ENCODE measurements at places on chromosomes 7 and 10.

DNA sequence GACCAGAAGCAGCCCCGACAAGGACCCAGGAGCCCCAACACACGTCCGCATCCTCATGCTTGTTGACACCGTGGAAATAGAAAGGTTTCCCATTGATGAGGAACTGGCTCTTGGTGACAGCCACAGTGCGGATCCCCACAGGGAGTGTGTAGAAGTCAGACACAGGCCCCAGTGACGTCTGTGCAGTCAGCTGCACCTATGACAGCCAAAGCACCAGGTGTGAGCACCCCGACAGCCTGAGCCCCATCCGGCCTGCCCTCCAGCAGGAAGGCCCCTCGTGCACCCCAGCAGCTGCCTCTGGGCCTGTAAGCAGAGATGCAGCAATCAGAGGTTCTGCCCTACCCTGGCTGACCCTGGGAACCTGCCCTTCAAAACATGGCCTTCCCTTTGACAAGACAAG is 7.1 kb downstream of the GUSB start:
- DNase-seq = no peak

DNA sequence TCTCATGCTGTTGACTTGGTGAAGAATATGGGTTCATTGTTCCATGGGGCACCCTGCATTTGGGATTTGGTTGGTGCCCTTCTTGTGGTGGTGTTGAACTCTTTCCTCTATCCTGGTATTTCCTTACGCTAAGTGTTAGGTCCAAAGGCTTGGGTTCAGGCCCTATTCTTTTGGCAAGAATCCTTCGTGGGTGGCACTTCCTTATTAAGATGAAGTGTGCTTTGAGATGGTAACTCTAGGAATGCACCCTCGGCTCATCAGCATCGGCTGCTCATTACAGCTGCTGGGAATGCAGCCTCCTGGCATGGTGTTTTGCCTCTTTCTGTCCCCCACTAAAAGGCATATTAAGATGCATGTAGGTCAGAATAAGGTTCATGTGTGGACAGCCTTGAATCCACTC is 380.7 kb downstream of the RPS24 start:
- no peak for DNase-seq

DNA sequence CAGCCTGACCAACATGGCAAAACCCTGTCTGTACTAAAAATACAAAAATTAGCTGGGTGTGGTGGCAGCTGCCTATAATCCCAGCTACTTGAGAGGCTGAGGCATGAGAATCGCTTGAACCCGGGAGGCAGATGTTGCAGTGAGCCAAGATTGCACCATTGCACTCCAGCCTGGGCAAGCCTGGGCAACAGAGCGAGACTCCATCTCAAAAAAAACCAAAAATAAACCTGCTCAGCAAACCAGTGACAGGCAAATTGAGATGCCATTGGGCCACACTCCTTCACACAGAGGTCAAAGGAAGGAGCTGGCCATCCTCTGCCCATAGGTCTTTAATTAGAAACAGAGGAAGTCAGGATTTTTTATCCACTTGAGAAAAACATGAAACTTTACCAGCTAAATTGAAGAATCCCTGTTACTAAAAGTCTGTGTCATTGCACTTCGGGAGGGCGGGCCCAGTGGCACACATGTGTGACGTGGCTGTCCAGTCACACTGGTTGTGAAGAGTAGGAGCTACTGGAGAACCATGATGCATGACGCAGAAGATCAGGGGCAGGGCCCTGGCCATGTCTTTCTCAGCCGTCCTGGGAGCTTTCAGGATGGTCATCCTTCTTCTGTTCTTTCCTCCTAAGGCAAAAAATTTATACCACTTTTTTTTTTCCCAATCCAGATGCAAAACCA is 118.3 kb upstream of the ZNF438 start:
- DNase-seq = no peak

GRCh38 chr7:73578342-73579128 is at the start of gene TBL2:
TBL2 (minus strand) TSS chr7:73578579; CDS start chr7:73578549, 30 bp downstream.
- peak; percentile 99 for DNase-seq

GRCh38 chr10:33363106-33363505 is 28.6 kb upstream of the NRP1 start:
- DNase-seq = no peak

DNA sequence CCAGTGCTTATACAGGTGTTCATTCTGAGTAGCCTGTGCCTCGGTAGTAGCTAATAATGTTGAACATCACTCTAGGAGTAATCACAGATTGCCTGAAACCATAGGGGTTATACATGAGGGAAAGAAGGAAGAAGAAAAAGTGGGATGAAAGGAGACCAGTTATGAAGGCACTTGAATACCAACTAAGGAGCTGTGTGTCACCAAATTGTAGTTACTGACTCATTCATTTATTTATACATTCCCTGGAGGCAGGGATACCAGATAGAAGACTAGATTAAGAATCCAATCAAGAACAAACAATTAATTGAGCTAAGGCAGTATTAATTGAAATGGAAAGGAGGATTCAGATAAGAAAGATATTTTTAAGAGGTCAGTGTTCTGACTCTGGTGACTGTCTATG is 129.6 kb upstream of the PRPS1L1 start:
- DNase-seq = no peak

GRCh38 chr7:35257251-35258124 is 3.6 kb upstream of the TBX20 start:
- DNase-seq = no peak

GRCh38 chr7:138919911-138920310 is 61.3 kb downstream of the KIAA1549 start:
- no peak for DNase-seq

- DNase-seq = no peak
Observed at GRCh38 chr7:83749495-83749894, 100.6 kb upstream of the SEMA3E start.

DNA sequence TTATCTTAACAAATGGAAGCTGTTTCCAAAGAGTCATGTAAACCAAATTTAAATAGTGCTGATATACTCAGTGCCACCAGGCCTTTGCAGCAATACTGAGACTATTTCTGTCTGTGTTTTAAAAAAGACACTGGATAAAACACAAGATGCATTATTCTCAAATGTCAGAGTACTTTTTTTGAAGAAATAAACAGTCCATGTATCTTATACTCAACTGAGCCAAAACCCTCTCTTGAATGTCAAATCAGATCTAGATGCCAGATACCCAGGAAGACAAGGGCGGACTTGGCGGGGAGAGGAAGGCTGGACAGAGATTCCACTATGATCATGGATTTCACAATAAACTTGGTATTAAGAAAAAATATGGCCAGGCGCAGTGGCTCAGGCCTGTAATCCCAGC is 127.6 kb downstream of the COBL start:
- no peak for DNase-seq

DNA sequence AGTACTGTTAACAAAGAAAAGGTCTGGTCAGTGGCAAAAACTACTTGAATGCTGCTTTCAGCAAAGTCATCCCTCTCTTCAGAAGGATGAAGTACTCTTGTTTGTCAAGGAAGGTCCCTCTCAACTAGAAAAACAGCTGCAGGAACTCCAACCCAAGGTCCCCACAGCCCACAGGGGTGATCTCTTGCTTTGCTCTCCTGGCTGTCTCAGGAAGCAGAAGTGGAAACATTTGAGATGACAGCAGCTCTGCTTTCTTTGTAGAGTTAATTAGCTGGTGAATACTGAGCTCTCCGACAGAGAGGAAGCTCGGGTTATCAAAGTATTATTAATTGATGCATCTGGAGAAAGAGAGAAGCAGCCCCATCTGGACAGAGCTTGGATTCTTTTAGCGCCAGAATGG is 25.4 kb upstream of the LRGUK start:
- DNase-seq = no peak

GRCh38 chr10:70607936-70608335 is 5.4 kb upstream of the PRF1 start:
- no peak for DNase-seq

GRCh38 chr7:107850216-107850615 is 40.8 kb upstream of the DLD start:
- DNase-seq = no peak

- DNase-seq = no peak
Observed at GRCh38 chr10:43254881-43255633, 11.8 kb downstream of the RASGEF1A start.

DNA sequence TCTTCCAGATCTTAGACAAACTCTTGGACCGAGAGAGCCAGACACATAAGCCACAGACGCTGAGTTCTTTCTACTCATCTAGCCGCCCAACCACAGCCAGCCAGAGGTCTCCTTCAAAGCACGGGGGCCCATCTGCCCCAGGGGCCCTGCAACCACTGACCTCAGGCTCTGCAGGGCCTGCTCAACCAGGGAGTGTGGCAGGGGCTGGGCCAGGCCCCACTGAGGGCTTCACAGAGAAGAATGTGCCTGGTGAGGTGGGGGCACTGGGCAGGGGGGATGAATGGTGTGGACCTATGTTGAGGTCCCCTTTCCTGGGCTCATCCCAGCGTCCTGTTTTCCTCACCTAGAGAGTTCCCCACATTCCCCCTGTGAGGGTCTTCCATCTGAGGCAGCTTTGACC is 11.4 kb downstream of the ZSWIM8 start:
- DNase-seq = no peak

- DNase-seq = no peak
Observed at GRCh38 chr10:123999261-123999660, 94.1 kb downstream of the CHST15 start.

- no peak for DNase-seq
Observed at GRCh38 chr10:79244841-79245504, 102.3 kb upstream of the PPIF start.

DNA sequence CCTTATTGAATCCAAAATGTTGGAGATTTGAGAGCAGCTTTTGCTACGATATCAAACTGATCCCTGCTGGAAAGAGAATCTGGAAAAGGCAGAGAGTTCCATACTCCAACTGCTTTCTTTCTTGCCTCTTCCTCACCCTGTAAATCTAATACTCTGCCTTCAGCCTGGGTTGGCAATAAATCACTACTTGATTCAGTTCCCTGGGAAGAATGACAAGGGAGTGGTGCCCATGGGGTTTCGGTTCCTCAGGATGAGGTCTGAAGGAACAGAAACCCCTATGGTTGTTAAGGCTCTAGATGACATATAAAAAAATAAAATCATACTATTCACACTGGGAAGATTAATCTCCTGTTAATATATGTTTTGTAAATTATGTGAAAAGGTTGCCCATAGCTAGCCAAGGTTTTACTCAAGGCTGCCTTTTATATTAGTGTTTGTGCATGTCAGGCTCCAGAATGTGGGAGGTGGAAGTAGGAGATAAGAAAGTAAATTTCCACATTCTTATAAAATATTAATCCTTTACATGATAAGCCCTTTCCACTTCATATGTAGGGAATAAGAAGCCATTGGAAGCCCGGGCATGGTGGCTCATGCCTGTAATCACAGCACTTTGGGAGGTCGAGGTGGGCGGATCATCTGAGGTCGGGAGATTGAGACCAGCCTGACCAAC is 106.2 kb upstream of the CACNA2D1 start:
- no peak for DNase-seq

DNA sequence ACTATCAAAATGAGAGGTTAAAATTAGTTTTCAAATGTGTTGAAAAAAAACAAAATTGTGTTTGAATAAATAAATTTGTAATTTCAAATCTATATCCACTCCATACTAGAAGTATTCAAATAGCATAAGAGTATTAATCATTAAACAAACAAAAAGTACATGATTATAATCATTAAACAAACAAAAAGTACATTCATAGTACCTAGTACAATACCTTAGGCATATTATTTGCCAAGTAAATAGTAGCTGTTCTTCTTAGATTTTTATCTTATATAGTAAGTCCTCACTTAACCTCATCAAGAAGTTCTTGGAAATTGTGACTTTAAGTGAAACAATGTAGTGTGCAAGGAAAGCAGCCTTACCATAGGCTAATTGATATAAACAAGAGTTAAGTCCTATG is 349.3 kb upstream of the VWC2 start:
- DNase-seq = no peak

GRCh38 chr10:103884681-103885139 is 29.3 kb upstream of the SH3PXD2A start:
- peak; percentile 57 for DNase-seq
